ENCODE measurements at places on chromosomes 2 and 18. TPM values are rescaled to one million over a fixed set of nuclear protein-coding genes. Genes with fewer than 3 reads are reported as not detected.

DNA sequence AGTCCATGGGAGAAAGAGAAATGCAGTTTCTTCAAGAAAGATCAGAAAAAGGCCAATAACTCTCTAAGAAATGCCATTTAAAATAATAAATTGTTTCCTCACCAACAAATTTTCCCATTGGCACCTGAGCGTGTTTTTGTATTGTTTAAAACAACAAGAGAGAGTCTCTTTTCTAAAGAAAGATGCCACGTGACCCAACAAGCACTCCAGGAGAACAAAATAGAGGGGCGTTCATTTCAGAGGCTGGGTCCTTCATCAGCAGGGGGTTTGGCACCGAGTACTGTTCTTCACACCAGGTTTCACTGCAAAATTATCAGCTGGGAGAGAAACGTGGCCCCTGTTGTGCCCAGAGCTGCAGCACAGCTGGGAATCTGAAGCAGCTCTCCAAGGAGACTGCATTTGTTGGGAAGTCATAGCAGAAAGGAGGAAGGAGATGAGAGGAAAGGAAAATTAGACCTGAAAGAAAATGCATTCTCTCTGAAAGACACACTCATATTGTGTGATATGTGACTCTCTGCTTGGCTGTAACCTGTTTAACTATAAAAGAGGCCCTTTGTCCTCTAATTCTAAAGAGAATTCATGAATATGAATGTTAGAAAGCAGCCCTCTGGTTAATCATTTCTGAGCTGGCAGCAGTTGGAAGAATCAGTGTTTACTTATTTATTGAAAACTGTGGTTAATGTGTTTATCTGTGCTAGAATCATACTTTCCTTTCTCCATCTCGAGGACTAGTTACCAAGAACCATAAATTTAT lies 205.3 kb upstream of the CDH20 start:
- H3K4me3 ChIP-seq = no peak overlapping the region
- no peak overlapping the region for H3K27ac ChIP-seq
- H3K27me3 ChIP-seq = no peaks in the 10 kb centered on the region
- H3K4me1 ChIP-seq = peaks cover 4% of the 10 kb centered on the region
- DNase-seq = no peak

DNA sequence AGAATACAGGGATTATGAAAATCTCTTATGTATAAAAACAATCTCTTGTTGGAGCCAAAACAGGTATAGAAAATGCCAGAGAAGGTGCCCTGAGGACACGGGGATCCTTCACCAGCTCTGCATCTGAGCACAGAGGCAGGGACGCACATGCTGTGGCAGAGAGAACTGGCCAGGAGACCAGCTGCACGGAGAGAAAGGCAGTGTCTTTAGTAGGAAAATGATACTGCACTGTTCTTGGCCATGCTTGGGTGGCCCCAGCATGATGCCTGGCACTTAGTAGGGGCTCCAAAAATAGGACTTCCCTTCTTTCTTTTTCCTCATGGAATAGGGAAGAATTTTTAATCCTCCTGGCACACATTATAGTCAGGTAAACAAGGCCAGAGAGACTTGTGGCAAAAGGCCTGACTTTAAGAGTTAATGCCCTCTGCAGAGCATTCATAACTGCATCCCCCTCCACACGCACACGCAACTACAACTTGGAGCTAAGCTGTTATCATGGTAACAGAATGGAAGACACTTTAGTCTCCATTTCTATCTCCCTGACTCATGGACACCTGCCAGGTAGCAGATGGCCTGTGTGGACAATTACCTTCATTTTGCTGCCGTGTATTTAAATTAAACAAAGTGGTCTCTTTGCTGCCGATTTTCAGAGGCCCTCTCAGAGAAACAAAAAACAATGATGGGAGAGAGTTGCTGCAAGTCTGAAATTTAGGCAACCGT lies 59.7 kb upstream of the DNMT3A start:
- no peaks in the 10 kb centered on the region for H3K4me1 ChIP-seq
- H3K4me3 ChIP-seq = no peak overlapping the region
- H3K27ac ChIP-seq = no peak overlapping the region
- no peak for DNase-seq

GRCh38 chr2:30436859-30437435 lies 10.1 kb upstream of the LCLAT1 start:
- no peaks in the 10 kb centered on the region for H3K36me3 ChIP-seq
- H3K4me1 ChIP-seq = no peaks in the 10 kb centered on the region
- DNase-seq = no peak
- H3K27ac ChIP-seq = no peak overlapping the region

DNA sequence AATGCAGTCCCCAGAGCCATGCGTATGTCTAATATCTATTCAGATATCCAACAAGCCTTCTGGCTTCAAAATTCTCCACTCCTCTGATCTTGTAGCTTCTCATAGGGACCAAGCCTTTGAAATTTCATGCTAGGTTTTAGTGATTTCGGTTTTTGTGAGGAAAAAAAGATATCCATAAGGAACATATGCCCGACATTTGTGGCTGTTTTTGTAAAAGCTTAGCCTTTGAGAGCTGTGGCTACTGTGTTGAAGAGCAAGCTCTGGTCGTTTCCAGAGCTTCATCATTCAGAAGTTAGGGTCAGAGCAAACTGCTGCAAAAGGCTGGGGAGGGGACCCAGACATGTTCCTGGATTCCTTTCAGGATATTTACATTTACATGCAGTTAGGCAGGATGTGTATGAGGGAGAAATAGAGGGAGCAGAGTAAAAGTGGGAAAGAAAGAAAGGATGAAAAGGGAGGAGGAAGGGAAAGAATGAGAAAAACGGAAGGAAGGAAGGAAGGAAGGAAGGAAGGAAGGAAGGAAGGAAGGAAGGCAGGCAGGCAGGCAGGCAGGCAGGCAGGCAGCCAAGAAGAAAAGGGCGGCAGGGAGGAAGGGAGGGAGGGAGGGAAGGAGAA lies 70.2 kb downstream of the NCKAP5 start:
- no peak for DNase-seq
- peaks cover 9% of the 10 kb centered on the region for H3K4me1 ChIP-seq
- H3K27ac ChIP-seq = no peak overlapping the region
- H3K27me3 ChIP-seq = no peaks in the 10 kb centered on the region

DNA sequence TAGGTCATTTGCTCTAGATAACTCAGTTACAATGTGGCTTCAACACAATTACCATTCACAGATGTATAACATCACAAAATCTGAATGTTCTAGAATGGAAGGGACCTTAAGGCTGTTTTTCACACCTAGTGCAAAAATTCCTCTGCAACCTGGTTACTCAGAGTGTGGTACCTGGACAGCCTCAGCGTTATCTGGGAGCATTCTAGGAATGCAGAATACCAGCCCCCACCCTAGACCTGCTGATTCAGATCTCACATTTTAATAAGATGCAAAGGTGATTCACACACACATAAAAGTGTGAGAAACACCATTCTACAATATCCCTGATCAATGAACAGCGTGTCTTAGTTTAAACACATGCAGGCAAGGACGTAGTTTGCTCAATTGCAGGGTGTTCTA lies 233.1 kb downstream of the TDRD15 start:
- DNase-seq = no peak
- H3K27ac ChIP-seq = no peak overlapping the region
- H3K4me1 ChIP-seq = no peaks in the 10 kb centered on the region
- H3K4me3 ChIP-seq = no peak overlapping the region
- no peaks in the 10 kb centered on the region for H3K27me3 ChIP-seq

DNA sequence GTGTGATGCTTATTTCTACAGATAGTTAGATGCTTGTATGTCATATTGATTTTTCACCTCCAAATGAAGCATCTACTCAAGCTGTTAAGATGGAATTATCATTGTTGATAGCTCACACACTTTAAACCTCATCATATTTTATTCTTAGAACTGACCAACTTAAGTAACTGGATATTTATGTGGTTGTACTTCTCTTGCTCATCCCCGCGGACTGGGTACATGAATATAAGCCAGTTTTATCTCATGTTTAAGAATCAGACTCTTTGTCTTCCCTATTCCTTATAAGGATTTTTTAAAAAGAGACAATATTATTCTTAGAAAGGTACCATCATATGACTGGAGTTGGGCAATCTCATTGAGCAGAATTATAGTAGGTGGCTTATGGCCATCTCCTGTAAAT lies 358.7 kb downstream of the DSC3 start:
- no peak overlapping the region for H3K27ac ChIP-seq
- DNase-seq = no peak
- no peak overlapping the region for H3K4me3 ChIP-seq
- H3K4me1 ChIP-seq = no peaks in the 10 kb centered on the region
- H3K36me3 ChIP-seq = no peaks in the 10 kb centered on the region
- H3K27me3 ChIP-seq = no peaks in the 10 kb centered on the region

DNA sequence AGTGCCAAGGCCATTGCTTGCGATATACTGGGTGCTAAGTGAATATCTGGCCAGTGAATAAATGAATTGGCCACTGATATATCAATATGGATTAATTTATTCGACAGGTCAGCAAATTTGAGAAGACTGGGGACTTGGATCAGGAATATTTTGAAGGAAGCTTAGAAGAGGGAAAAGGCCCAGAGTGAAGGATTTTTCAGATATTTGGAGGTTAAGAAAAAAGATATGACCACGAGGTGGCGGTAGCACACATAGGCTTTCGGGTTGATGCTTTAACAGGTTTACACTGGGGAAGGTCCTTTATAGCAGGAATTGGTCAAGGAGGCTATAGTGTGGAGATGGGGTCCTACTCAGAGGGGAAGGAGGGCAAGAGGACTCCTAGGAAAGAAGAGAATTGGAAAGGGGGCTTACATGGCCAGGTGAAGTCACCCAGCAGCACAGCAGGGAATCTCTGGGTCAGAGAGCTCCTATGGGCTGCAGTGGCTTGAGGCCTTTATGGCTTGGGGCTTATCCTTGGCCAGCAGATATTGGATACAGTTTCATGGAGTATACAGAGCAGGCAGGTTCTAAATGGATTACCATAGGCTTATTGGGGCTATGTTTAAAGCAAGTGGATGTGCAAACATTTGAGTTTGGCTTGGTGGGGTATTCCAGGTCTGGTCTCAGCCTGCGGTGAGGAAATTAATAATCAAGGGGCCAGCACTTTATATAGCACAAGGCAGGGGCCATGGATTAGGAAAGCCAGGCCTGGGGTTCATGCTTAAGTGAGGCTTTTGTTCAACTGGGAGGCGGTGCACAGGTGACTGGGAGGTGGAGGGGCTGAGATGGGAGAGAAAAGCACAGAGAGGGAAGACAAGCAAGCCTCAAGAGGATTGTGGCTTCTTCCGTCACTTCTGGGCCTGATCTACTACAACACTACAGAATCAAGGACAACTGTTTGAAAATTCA lies 9.7 kb downstream of the IL1RN start:
- H3K4me3 ChIP-seq = no peak overlapping the region
- DNase-seq = peak; percentile 55
- H3K27me3 ChIP-seq = no peaks in the 10 kb centered on the region
- H3K4me1 ChIP-seq = no peaks in the 10 kb centered on the region

- H3K27me3 ChIP-seq = no peaks in the 10 kb centered on the region
- no peak for DNase-seq
- no peak overlapping the region for H3K4me3 ChIP-seq
- H3K4me1 ChIP-seq = no peaks in the 10 kb centered on the region
- no peak overlapping the region for H3K27ac ChIP-seq
Observed at GRCh38 chr2:239084007-239084406, 236.1 kb downstream of the TWIST2 start.

GRCh38 chr2:100524331-100524730 lies 38.5 kb upstream of the PDCL3 start:
- no peaks in the 10 kb centered on the region for H3K4me1 ChIP-seq
- H3K36me3 ChIP-seq = no peaks in the 10 kb centered on the region
- H3K4me3 ChIP-seq = no peak overlapping the region

FAP gene
- polyA plus RNA-seq = not detected

IL36G gene
- 0.06 TPM for polyA plus RNA-seq
